ENCODE measurements at places on chromosomes 12 and 14. TPM values are rescaled to one million over a fixed set of nuclear protein-coding genes. Genes with fewer than 3 reads are reported as not detected.

The YEATS4 gene
- total RNA-seq = 54.4 TPM

The IAPP gene
- total RNA-seq = not detected

GRCh38 chr12:121439715-121440114, 39.8 kb downstream of the RNF34 start:
- DNase-seq = no peak

DNA sequence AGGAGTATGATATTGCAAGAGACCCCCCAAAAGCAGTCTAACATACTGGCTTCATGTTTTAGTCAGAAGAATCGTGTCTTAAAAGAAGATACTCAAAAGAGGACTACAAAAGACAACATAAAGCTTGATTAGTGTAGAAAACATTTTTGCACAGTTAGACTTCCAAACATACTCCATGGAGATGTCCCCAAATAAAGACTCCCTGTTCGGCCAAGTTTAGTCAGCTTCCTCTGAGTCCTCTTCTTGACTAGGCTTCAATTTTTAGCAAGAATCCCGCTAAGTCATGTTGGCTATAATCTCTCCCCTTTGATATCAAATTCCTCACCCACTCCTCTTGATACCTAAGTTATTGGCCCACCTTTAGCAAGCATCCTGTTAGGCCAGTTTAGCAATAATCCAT, 298.0 kb downstream of the RMST start:
- no peak for DNase-seq

DNA sequence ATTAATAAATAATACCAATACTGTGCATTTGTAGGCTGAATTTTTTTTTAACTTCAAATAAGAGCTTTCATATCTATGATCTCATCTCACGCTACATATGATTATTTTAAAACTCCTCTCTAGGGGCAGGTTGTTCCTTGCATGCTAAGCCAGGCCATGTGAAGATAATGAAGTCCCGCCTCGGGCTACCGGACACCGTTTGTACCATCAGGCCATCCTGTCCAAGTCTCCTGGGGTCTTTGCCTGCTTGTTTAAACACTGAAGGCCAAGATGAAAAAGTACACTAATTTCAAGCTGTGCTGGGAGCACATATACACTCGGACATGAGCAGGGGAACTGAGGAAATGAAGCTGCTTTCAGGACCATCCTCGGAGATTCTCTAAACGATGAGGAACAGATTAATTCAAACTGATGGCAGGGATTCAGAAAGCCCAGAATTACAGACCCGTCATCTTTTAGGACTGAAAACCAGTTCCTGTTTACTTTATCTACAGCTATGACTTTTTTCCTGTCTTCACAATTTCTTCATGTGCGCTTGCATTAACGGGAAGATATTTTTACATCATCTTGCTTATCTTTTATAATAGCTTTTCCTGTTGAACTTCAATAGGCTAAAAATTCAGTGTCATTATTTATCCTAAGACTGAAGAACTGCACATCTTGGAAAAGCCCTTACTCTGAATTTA, 6.3 kb upstream of the ABHD12B start:
- no peak for DNase-seq

DNA sequence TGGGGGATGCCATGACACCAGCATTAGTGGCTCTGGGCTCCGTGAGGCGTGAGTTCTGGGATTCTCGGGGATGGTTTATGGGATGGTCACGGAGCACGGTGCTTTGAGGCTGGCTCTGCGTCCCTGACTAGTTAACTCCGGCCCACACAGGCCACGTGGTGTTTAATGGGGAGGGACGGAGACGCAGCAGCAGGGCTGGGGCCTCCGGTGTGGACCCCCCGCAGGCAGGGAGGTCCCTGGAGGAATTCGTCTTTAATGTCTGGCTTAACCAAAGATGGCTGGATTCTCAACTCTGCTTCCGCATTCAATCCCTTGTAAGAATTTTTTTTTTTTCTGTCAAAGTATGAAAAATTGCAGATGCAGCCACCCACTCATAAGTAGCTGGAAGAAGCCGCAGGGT, 86.4 kb upstream of the RFLNA start:
- DNase-seq = no peak

DNA sequence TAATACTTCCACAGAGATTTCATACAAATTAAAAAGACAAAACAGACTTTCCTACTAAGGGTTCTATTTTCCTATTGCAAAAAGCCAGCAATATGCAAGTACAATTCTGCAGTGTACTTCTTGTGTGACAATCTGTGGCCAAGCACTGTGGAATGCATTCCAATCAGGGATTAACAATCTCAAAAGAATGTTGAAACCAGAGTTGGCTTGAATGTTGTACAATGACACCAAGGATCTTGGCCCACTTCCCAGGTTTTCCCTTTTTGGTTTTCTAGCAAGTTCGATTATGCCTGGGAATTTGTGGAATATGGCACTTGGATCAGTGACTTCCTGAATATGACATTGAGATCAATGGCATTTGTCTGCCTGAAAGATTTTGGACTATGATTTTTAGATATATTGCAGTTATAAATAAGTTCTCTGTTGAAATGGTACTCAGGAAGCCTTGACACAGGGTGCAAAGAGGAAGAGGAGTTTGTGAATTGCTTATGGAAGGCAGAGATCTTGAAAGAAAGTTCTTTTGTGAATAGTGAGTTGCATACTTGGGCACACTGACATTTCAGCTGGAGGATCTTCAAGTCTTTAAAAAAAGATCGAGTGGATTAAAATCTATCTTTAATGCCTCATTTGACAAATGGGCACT, 81.4 kb upstream of the FERMT2 start:
- DNase-seq = peak; percentile 51

Measured in tibial nerve (tissue), 4 donors.